ENCODE measurements at places on chromosomes 11 and 22.

GRCh38 chr11:134151083-134151747 is 72.6 kb downstream of the NCAPD3 start:
- no peak for DNase-seq

DNA sequence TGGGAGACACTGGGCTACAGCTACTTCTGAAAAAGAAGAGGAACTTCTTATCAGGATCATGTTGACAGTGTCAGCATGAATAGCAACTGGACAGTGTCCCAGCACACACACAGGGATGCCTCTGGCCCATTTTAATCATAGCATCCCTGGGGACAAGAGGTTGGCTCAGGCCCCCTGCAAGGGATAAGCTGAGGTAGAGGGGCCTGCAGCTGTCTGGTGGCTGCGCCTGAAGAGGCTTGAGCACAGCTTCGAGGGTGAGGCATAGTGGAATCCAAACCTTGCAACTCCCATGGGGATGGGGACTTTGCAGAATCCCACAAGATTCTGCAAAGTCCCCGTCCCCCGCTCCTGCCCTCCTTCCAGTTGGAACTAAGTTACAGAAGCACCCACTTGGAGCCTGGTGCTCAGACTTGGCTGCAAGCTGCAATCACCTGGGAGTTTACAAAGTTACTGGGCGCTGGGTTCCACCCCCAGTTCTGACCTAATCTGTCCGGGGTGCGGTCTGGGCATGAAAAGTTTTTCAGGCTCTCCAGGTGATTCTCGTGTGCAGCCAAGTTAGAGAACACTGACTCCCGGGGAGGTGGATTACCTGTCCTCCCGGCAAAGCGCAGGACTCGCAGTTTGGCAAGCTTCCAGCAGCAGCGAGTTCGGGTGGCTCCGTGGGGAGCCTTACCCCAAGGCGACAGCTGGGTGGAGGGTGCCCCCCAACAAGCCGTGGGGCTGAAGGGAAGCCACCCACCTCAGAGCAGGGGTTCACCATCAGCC is 16.0 kb upstream of the LINC01488 start:
- no peak for DNase-seq

DNA sequence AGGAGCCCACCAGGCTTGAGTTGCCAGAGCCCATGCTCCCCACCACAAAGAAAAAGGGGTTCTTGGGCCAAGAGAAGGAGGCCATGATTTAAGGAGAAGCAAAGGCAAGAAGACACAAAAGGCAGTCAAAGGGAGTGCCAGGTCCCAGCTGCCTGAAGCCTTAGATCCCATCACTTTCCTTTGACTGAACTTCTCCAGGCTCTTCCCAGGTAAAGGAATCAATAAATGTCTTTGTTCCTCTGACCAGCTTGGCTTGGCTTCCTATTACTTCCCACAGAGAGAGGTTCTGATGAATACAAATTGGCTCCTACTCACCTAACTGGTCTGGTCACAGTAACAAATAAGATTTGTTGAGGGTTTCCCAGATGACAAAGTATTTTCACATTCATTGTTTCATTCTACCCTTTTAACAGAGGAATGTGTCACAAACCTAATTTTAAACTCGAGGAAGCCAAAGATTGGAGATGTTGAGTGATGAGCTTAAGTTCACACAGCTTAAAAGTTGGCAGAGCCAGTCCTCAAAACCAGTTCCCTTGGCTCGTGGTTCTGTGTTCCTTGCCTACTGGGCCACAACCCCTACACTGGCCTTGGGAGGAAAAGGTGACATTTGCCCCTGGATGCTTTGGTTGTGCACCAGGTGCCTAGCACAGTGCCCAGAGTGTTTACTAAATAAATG is 96.4 kb upstream of the SESN3 start:
- DNase-seq = no peak

- DNase-seq = no peak
Measured at GRCh38 chr11:125092669-125093068, 18.8 kb downstream of the TMEM218 start.

DNA sequence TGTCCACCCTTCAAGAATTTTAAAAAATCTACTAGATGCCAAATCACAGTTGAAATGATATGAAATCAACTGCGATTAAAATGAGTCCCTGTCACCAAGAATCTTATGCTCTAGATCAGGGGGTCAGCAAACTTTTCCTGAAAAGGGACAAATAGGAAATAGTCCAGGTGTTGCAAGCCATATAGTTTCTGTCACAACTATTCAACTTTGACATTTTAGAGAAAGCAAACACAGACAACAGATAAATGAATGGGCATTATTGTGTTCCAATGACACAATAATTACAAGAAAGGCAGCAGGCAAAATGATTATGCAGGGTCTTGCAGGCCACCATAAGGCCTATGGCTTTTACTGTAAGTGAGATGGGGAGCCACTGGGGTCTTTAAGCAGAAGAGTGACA is 58.6 kb downstream of the IMMP1L start:
- no peak for DNase-seq
